ENCODE measurements at places on chromosomes 11 and 22.
A peak's percentile ranks its signal among the peaks of the same experiment; 100 is the strongest.

DNA sequence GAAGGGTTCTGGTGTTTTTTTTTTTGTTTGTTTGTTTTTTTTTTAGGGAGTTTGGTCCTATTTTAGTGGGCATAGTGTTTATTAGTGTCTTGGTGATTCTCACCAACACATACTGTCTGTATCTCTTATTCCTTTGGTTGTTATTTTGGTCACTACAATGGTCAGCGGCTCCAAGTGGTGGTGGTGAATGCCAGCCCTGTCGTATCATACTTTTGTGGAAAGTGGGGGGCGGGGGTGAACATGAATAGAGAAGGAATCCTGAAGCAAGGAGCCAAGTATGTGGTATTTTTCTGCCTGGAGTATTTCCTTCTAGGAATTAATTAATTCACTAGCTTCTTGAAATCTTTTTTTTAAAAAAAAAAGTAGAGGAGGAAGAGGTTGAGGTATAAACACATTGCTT lies 79.6 kb downstream of the GRK3 start:
- no peak for DNase-seq

DNA sequence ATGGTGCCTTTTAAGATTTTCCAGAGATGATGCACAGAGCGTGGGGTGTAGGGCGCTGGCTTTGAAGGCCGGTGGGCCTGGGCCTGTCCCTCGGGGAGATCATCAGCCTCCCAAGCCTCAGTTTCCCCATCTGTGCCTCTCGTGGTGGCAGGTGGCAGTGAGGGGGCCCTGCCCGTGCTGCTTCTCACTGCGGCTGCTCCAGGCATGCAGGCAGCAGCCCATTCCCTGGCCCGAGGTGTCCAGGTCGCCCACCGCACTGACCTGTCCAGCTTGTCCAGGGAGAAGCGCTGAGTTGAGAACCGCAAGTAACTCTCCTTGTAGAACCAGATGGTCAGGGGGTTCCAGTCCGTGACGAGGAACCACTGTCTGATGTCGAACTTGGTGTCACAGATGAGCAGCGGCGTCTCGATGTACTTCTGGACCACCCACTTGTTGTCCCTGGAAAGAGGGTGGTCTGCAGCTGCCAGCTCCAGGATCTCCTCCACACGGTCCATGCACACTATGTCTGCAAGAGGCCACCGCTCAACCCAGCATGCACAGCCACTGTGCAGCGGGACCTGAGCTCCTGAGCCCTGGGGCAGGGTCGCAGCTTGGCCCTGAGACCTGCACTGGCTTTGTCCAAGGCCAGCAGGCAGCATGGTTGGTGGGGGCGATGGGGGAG lies 20.5 kb upstream of the IL17REL start:
- peak; percentile 37 for DNase-seq

GRCh38 chr11:29293825-29294224 lies 723.0 kb downstream of the KCNA4 start:
- no peak for DNase-seq

DNA sequence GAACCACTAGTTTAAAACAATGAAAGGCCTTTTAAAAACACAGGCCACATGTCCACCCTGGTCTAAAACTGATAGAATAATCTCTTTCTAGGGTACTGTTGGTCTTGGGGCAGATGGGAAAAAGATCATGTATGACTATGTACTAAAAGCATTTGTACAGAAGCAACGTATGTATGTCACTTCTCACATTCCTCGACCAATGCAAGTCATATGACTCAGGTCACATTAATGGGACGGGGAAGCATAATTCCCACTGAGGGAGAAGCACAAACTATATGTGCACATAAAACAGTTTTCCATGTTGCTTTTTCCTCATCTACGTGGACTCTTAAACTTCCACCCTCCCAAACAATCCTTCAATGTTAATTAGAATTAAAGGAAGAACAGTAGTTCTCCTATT lies 32.2 kb upstream of the GAB2 start:
- no peak for DNase-seq

DNA sequence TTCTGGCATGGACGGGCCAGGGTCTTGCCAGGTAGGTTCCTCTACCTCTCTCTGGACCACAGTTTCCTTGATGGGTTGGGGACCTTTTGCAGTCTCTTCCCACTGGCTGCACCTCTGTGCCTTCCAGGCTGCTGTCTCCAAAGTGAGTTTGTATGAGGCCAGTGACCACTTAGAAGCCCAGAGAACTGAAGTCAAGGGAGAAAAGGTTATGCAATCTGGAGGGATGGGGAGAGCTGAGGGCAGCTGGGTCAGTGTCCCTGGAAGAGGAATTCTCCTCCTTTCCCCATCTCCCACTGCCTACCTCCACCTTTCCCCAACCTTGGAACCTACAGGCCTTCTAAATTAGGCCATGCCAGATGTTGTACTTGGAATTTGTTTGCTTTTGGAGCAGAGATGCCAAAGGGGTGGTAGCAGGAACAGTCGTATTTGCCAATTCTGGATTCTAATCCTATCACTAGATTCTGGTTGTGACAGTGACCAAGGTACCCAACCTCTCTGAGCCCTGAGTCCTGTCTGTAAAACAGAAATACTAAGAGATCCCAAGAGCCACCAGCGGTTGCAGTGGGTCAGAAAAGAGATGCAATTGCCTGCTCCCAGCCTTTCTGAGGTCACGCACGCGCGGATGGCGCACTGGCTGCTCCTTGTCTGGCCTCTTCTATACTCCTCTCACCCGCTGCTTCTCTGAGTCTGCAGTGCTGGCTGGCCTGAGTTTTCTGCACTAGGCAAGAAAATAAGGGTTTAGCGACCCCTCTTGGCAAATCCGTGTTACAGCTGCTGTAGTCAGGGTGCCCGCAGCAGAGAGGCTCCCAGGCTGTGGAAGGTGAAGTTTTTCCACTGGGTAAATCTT lies 10.7 kb upstream of the ACCSL start:
- DNase-seq, result peak; percentile 91

- DNase-seq, result no peak
Observed at GRCh38 chr11:16406226-16406625, 49.9 kb upstream of the SOX6 start.

- no peak for DNase-seq
Observed at GRCh38 chr11:69963533-69964246, 114.4 kb upstream of the ANO1 start.

GRCh38 chr11:76322540-76322939 lies 58.4 kb downstream of the THAP12 start:
- DNase-seq, result peak; percentile 32

DNA sequence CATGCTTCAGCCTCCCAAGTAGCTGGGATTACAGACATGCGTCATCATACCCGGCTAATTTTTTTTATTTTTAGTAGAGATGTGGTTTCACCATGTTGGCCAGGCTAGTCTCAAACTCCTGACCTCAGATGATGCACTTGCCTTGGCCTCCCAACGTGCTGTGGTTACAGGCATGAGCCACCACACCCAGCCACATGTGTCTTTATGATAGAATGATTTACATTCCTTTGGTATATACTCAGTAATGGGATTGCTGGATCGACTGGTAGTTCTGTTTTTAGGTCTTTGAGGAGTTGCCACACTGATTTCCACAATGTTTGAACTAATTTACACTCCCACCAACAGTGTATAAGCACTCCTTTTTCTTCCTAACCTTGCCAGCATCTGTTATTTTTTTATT lies 276.2 kb downstream of the METTL15 start:
- no peak for DNase-seq

GRCh38 chr22:42376711-42377554 lies 55.3 kb downstream of the NFAM1 start:
- DNase-seq, result peak; percentile 81

Data from aorta (tissue), 5 donors.